WTC11 (cell line): ENCODE measurements at places on chromosomes 4 and X.
A peak's percentile ranks its signal among the peaks of the same experiment; 100 is the strongest.

DNA sequence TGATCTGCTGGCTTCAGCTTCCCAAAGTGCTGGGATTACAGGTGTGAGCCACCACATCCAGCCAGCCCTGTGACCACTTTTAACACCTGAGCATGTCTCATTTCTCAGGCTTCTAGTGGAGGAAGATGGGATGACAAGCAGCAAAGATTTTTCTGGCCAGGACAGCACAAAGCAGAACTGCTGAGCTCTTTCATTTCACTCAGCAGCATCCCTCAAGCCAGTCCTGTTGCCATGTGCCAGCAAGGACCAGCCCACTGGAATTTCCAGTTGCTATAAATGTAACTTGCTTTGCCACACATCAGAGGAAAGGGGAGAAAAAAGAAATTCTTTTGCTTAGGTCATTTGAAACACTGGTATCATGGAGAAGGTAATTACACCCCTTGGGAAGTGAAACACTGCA is 75.9 kb downstream of the SLC9A7 start:
- H3K36me3 ChIP-seq = peaks cover 13% of the 10 kb centered on the region
- no peaks in the 10 kb centered on the region; the same call in 1 of the 2 replicates for H3K27me3 ChIP-seq
- peak; percentile 9 for DNase-seq
- peak overlapping the region; percentile 57; the same call in 1 of the 2 replicates for H3K27ac ChIP-seq
- H3K4me1 ChIP-seq = peaks cover 20% of the 10 kb centered on the region

DNA sequence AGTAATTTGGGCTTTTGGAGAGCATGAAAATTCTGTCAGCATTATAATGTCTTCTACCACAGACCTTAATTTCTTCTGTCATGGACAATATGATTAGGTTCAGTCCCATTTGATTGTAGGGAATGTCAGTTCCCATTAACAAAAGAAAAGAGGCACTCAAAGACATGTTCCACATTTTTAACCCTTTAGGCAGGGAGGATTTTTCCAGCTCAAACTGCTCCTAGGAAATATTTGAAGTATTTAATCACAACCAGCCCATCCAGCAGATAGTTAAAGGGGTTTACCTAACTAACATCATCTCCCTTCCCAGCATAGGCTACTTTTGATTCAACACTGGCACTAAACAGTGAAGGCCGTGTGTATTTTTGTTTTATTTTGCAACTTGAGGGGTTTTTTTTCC is 256.0 kb downstream of the DHX15 start:
- no peak for DNase-seq
- peak overlapping the region; percentile 90 for H3K27ac ChIP-seq
- H3K27me3 ChIP-seq = no peaks in the 10 kb centered on the region; the same call in 1 of the 2 replicates
- peaks cover 83% of the 10 kb centered on the region for H3K36me3 ChIP-seq
- peak overlapping the region; percentile 99 for H3K4me3 ChIP-seq
- H3K4me1 ChIP-seq = peaks cover 76% of the 10 kb centered on the region

DNA sequence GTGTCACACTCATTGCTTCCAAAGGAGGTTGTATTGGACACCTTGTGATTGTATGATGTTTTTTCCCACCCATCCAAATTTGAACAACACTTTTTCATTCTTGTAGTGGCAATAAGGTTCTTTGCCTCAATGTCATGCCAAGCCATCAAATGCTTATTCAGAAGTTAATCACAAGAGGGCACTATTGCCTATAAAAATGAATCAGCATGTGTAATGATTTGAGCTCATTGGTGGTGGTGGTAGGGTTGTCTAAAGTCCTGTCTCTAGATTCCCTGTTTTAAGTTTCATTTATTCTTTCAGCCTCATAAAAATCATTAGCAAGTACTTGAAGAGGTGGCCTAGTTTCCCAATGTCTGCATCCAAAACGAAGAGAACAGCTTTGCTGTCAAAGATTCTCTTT is 37.0 kb downstream of the IRS4 start:
- H3K4me1 ChIP-seq = no peaks in the 10 kb centered on the region
- H3K36me3 ChIP-seq = peaks cover 6% of the 10 kb centered on the region; the same call in 1 of the 2 replicates
- no peak overlapping the region for H3K27ac ChIP-seq

- no peak for DNase-seq
- peaks cover 30% of the 10 kb centered on the region for H3K4me1 ChIP-seq
- no peak overlapping the region for H3K27ac ChIP-seq
- no peak overlapping the region for H3K4me3 ChIP-seq
- H3K27me3 ChIP-seq = peaks cover 22% of the 10 kb centered on the region
These were observed 67.1 kb upstream of the HGFAC start for GRCh38 chr4:3374667-3375066.

- H3K4me1 ChIP-seq = peaks cover 29% of the 10 kb centered on the region
- peaks cover 22% of the 10 kb centered on the region for H3K36me3 ChIP-seq
- DNase-seq = no peak
- no peaks in the 10 kb centered on the region; the same call in 1 of the 2 replicates for H3K27me3 ChIP-seq
These were observed 1.2 kb downstream of the TFE3 start for GRCh38 chrX:49041744-49042580.

DNA sequence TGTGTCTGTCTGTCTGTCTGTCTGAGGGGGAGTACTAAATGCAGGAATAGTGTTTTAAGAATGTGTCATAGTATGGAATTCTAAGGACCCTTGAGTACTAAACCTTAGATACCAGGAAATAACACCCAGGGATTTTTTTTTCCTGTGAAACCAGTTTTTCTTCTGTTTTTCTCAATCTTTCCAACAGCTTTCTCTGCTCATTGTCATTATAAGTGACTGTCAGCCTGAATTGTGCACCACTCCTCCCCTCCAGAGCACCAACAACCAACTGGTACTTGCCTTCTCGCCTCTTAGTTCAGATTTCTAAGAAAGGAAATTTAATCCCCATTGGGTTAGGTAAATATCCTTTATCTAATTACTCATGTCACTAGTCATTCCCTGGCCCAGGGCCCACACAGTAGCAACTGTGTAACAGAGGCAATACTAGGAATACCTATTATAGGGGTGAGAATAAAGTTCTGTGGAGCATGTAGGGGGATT is 320.6 kb downstream of the ADGRL3 start:
- peak overlapping the region; percentile 11 for H3K4me3 ChIP-seq
- H3K27me3 ChIP-seq = no peaks in the 10 kb centered on the region
- H3K36me3 ChIP-seq = no peaks in the 10 kb centered on the region
- H3K27ac ChIP-seq = peak overlapping the region; percentile 85
- peaks cover 44% of the 10 kb centered on the region for H3K4me1 ChIP-seq

GRCh38 chr4:103496800-103497199 is 223.0 kb downstream of the TACR3 start:
- no peak overlapping the region for H3K27ac ChIP-seq
- no peak for DNase-seq
- H3K4me3 ChIP-seq = no peak overlapping the region
- peaks cover 3% of the 10 kb centered on the region for H3K4me1 ChIP-seq
- no peaks in the 10 kb centered on the region for H3K36me3 ChIP-seq

DNA sequence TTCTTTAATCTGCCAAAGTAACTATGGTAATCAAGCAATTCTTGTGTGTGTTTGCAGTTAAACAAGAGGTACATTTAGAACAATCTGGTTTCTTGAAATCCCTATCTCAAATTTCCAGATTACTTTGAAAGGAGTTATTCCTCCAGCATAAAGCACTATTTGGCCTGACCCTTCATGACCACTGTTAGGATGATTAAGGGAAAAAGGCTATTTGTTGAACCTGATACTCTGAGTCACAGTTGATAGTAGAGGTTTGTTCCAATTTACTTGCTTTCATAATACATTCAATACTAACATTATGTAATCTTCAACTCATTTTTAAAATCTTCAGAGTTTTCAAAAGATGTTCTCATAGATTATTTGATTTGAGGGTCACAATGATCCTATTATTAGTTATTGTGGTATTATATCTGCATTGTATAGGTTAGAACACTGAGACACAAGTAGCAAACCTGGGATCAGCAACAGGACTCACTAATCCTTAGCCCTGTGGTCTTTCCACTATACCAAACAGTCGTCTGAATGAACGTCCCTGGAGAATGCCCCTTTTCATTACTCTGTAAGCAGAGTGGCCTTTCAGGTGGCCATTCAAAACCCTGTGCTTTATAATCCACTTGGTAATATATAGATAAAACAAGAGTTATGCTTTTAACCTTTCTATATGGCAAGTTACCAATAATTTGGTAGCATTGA is 8.1 kb upstream of the NDST4 start:
- DNase-seq = no peak
- H3K27me3 ChIP-seq = no peaks in the 10 kb centered on the region
- H3K27ac ChIP-seq = no peak overlapping the region
- no peaks in the 10 kb centered on the region for H3K36me3 ChIP-seq
- peaks cover 13% of the 10 kb centered on the region for H3K4me1 ChIP-seq

DNA sequence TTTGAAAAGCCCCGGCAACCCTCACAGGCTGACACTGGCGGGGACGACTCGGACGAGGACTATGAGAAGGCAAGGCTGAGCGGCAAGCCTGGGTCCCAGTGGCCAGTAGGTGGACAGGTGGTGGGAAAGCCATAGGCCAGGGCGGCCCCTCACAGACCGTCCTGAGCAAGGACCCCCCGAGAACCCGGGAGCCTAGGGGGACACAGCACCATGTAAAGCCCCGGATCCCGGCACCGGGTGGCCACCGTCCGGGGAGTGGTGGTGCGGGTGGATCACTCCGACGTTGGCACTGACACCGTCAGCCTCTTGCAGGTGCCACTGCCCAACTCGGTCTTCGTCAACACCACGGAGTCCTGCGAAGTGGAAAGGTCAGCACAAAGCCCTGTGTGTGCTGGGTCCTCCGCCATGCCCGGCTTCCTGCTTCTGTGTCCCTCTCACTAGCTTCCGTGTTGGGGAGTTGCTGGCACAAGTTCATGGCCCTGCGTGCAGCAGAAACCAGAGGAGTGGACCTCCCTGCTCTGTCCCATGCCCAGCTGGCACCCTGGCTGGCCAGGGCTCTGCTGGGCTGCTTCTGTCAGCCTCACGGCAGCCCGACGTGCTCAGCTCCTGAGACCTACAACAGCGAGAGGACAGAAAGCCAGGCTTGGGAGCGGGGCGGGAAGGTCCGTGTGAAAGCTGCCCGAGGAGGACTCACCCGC is 11.9 kb upstream of the ADD1 start:
- peaks cover 19% of the 10 kb centered on the region for H3K36me3 ChIP-seq
- DNase-seq = no peak
- H3K27me3 ChIP-seq = no peaks in the 10 kb centered on the region
- H3K4me3 ChIP-seq = no peak overlapping the region
- H3K4me1 ChIP-seq = no peaks in the 10 kb centered on the region
- no peak overlapping the region for H3K27ac ChIP-seq

- peaks cover 9% of the 10 kb centered on the region for H3K36me3 ChIP-seq
- no peak overlapping the region for H3K4me3 ChIP-seq
- H3K4me1 ChIP-seq = peaks cover 17% of the 10 kb centered on the region
These were observed 159.4 kb upstream of the GPC4 start for GRCh38 chrX:133574716-133575115.

DNA sequence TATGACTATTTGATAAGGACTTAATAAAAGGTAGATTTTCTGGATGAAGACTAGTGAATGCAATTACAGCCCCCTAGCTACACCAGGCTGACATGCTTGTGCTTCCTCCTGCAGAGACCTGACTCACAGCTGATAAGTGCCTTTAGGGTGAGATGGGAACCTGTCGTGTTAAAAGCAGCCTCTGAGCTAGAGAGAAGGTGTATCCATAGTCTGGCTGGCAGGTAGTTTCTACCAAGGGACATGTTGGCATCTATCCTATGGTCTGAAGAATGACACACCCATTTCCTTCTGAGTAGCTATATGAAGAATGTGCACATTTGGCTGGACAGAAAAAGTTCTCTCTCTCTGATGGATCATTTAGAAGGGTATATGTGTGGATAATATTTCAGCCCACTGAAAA is 64.1 kb downstream of the PARM1 start:
- no peaks in the 10 kb centered on the region for H3K36me3 ChIP-seq
- no peak overlapping the region for H3K27ac ChIP-seq
- H3K27me3 ChIP-seq = no peaks in the 10 kb centered on the region

DNA sequence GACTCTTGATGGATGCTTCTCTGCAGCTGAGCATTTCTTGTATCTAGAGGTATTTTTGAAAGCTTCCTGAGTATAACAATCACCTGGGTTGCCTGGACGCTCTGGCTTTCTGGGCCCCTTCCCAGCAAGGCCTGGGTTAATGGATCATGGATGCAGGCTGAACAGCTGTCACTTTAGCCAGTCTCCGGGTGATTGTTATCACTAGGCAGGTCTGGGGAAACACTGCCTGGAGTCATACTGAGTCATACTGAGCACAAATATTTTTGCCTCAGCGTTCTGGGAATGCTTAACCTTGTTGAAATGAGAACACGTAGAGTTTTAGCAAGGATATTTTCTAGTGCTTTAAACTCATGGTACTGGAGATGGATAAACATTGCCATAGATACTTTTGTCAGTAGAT is 102.6 kb downstream of the PHEX start:
- no peaks in the 10 kb centered on the region for H3K36me3 ChIP-seq
- H3K27me3 ChIP-seq = no peaks in the 10 kb centered on the region; the same call in 1 of the 2 replicates

- no peak overlapping the region for H3K4me3 ChIP-seq
- no peak for DNase-seq
- peaks cover 11% of the 10 kb centered on the region for H3K36me3 ChIP-seq
- H3K4me1 ChIP-seq = no peaks in the 10 kb centered on the region
- no peaks in the 10 kb centered on the region for H3K27me3 ChIP-seq
These were observed 36.6 kb downstream of the MAP7D3 start for GRCh38 chrX:136214551-136214950.

DNA sequence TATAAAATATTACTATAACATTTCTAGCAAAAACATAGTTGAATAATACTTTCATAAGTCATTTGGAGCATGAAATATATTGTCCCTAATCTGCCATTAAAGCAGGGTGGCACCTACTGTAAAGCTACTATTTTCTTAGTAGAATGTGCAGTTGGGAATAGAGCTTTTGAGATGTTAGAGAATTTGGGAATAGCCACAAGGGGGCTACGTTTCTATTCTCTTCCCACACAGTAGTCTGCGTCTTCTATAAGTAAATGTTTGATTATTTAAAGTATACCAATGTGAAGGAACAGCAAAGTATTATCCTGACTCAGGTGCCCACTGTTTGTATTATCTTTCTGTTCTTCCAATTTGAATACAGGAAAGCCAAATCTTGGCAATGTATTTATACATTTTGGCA is 323.2 kb upstream of the GIMD1 start:
- no peak overlapping the region for H3K4me3 ChIP-seq
- peaks cover under 1% of the 10 kb centered on the region; the same call in 1 of the 2 replicates for H3K4me1 ChIP-seq
- DNase-seq = no peak
- H3K36me3 ChIP-seq = no peaks in the 10 kb centered on the region
- H3K27ac ChIP-seq = no peak overlapping the region

DNA sequence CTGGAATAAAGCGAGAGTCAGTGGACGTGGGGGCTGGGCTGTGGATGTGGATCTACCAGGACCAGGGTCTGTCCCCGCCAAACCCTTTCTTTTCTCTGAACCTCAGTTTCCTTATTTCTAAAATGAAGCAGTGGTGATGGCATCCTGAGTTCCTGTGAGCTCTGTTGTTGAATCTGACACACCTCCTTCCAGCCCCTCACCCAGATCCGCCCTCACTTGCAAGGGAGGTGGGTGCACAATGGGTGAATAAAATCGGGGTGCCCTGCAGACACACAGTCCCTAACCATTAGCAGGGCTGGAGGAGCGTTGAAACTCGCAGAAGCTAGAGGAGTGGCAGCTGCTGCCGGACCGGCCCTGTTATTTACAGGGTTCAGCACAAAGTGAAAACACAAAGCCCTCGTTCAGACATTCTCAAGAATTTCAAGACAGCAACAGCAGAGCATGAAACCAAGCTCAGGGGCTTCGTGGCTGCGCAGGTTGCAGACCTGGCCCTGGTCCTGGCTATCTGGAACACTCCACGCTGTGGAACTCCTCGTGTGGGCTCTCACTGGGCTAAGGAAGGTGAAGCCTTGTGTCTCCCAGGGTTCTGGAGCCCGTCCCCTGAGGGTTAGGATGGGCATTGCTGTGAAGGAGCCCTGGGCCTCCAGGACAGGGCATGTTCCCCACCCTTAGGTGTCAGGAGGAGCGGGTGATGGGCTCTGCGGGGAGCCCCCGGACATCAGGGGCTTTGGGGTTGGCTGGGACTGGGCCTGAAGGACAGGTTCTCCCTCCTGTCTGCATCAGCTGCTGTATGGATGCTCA is 42.9 kb downstream of the PSAPL1 start:
- H3K27ac ChIP-seq = no peak overlapping the region
- no peak overlapping the region for H3K4me3 ChIP-seq
- no peak for DNase-seq
- H3K27me3 ChIP-seq = no peaks in the 10 kb centered on the region
